Stimulated activated CD8-positive, alpha-beta memory T cell treated with anti-CD3 and anti-CD28 coated beads, Interleukin-2, amount 100 ng/mL, for 48 hours (primary cell): ENCODE measurements at places on chromosomes 7 and 10.

DNA sequence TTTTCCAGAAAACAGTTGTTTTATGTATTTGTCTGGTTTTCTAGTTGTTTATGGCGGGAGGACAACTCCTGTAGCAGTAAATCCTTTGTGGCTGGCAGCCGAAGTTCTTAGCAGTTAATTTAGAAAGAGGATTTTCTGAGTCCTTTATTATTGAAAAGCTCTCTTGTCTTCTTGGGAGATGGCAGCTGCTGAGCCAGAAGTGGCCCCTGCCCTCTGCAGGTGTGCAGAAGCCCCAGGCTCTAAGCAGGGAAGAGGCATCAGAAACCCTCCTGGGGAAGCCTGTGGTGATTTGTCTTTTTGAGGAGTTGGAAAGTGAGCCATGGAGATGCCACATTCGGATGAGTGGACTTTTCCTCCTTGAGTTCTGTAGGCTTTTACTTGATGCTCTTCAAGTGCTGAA lies 106.3 kb downstream of the GLRX3 start:
- no peak for DNase-seq

GRCh38 chr7:96695581-96695980 lies 14.1 kb downstream of the SEM1 start:
- DNase-seq: no peak

- DNase-seq: no peak
Measured at GRCh38 chr7:26580711-26581110, 283.7 kb downstream of the SKAP2 start.

GRCh38 chr10:32618482-32618881 lies 172.5 kb downstream of the CCDC7 start:
- no peak for DNase-seq

DNA sequence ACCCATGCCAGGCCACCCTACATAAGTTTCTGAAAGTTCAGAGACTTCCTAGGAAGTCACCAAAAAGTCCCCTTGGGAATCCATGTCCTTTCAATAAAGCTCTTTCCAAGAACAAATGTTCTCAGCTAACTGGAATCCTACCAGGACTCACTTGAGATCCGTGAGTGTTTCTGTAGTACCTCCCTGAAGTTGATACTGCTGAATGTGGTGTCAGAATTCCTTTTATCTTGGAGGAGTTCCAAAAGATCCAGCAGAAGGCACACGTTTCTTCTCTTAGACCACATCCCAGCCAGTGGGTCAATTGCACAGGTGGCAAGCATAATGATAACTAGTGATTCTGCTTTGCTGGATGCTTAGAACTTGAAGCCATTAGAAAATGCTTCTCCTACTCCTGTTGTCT lies 689.7 kb upstream of the IGFBP3 start:
- DNase-seq: no peak
